NCI-H2081 treated with DMSO at 0.1 percent for 48 hours (cell line): ENCODE measurements at places on chromosomes 5 and 9.

GRCh38 chr5:75465480-75465879, 45.9 kb downstream of the CERT1 start:
- peak; percentile 1 for DNase-seq

GRCh38 chr5:169165052-169165451, 135.9 kb downstream of the SLIT3 start:
- no peak for DNase-seq

DNA sequence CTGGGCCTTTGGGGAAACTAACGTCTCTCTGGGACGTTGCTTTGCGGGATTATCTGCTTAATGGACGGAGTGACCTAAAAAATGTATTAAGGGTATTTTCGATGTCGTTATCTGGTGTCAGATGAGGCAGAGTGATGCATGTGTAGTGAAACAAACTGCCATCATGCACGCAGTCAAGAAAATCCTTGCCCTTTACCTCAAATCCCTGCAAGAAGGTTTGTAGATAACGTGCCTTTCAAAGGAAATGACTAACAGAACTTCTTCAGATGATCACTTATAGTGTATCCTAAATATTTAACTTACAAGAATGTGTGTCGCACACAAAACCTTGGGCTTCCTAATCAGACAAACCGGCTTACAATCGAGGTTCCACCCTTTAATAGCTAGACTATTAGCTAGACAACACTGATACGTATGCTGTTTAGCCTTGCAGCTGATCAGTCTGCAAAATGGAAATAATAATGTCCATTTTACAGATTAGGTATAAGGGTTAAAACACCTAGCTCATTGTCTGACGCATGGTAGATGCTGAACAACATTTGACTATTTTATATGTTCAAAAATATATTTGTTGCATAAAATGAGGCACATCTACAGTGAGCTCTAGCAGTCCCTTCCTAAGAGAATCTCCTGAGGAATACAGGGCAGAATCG, 541 bp upstream of the TBCA start:
- DNase-seq = no peak

GRCh38 chr9:129328355-129329042, 150.4 kb upstream of the IER5L start:
- no peak for DNase-seq

DNA sequence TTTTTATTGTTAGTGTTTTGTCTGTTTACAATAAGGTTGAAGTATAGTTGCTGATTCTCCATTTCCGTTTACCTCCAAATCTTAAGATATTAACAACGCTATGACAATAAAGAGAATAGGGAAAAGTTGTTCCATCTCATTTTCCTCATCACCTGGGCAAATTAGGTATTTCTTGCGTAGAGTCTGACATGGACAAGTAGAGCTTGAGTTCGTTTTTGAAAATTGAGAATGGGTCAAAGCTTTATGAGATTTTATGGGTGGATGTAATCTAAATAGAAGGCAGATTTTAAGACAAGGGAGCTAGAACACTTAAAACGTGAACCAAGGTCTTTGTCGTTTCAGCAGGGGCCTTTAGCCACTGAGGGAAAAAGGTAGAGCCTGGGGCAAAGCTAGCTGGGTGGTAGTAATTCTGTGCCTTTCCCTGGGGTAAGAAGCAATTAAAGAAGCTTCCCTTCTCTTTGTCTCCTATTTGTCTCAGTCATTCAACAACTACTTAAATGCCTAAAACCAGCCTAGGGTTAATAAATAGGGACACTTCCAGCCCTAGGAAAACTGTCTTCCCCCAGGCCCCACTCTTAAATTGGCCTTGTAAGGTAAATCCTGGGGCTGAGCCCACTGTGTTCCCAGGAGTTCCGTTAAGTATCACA, 551 bp upstream of the CAAP1 start:
- DNase-seq = no peak

DNA sequence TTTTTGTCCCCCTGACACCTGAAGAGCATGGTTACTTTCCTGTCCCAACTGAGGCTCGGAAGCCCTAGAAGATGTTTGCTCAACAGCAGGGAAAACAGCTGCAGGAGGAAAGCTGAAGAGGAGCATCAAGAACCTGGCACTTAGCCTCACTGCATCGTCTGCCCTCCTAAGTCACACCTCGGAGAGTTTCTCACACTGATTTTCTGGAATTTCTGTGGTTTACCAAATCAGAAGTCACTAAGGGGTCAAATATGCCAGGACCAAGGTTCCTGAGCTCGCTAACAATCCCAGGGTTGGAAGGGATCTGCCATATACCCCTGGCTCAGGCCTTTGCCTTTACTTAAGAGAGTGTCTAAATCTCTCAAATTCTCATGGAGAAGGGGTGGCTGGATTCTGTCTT, 5.3 kb downstream of the IL12B start:
- DNase-seq = no peak

- DNase-seq = no peak
These were observed 970 bp upstream of the ARRDC1 start for GRCh38 chr9:137604345-137605086.

GRCh38 chr9:90793729-90794128, 7.9 kb upstream of the SYK start:
- no peak for DNase-seq

DNA sequence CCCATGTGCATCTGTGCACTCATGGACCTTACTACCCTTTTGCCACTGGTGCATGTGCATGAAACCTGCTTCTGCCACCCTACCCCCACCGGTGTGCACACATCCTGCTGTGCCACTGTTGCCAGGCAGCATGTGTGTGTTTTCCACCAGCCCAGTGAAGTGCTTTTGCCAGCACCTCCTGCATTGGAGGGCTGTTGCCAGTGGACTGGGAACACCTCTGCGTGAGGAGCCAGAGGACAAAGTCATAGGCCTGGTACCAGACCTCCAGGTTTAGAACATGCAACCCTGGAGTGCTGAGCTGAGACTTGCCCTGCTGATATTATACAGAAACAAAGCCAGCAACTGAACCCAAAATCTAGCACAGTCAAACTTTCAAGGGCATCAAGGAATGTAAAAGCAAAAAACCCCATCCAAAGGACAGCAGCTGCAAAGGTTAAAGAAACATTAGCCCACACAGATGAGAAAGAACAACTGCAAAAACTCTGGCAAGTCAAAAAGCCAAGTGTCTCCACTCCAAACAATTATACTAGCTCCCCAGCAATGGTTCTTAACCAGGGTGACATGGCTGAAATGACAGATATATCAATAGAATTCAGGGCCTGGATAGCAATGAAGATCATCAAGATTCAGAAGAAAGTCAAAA, 70.6 kb upstream of the PTPN3 start:
- no peak for DNase-seq

DNA sequence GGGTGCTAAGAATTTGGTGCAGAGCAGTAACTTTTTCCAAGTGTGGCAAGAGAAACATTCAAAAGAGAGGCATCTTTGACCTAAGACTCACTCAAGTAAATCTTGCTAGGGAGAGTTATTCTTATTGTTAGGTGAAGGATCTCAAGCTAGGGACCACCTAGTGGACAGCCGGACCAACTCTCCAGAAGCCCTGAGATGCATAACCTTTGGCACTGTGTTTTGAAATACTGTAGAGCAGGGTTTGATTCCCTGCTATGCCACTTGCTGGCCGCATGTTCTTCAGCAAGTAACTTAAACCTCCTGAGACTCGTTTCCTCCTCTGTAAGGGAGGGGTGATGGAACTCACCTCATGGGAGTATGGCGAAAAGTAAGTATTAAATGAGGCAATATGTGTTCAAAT, 336.1 kb upstream of the ADAMTSL1 start:
- DNase-seq = no peak

GRCh38 chr9:101977614-101978210, 239.3 kb upstream of the GRIN3A start:
- peak; percentile 13 for DNase-seq

- DNase-seq = no peak
These were observed 64.7 kb downstream of the CSF2 start for GRCh38 chr5:132138260-132138659.

GRCh38 chr5:171647043-171647903, 138.3 kb upstream of the SMIM23 start:
- no peak for DNase-seq

GRCh38 chr9:84819491-84819991, 150.0 kb downstream of the NTRK2 start:
- no peak for DNase-seq

GRCh38 chr5:111070272-111071134, 1.0 kb upstream of the TSLP start:
- DNase-seq = no peak

DNA sequence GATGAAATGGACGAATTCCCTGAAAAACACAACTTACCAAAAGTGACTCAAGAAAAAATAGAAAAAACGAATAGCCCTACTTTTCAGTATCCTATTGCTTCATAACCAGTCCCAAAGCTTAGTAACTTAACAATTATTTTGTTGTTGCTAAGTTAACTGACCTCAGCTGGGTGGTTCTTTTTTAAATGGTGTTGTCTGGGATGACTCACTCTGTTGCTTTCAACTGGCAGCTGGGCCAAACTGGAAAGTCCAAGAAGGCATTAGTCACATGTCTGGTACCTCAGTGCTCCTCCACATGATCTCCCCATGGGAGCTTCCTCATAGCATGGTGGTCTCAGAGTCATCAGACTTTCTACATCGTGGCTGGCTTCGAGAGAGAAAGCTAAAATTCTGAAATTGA, 47.8 kb upstream of the ADAMTS2 start:
- DNase-seq = no peak

GRCh38 chr5:98773214-98773463, 324 bp upstream of the RGMB start:
- no peak for DNase-seq

- DNase-seq = no peak
These were observed 134.8 kb downstream of the FBXL7 start for GRCh38 chr5:15634591-15635288.

GRCh38 chr5:134944630-134945029, 23.1 kb upstream of the CATSPER3 start:
- no peak for DNase-seq

- no peak for DNase-seq
These were observed 44.1 kb downstream of the C9orf50 start for GRCh38 chr9:129576546-129577543.

GRCh38 chr9:3736161-3736560, 210.4 kb upstream of the RFX3 start:
- DNase-seq = no peak

DNA sequence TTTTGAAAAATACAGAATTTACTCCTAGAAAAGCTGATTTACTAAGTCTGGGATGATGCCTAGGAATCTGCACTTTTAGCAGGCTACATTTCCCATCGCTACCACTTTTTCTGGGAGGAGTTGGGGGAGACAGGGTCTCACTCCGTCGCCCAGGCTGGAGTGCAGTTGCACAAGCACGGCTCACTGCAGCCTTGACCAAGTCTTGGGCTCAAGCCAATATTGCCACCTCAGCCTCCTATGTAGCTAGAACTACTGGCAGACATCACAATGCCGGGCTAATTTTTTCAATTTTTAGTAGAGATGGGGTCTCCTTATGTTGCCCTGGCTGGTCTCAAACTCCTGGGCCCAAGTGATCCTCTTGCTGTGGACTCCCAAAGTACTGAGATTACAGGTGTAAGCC, 85.9 kb downstream of the NR6A1 start:
- no peak for DNase-seq

DNA sequence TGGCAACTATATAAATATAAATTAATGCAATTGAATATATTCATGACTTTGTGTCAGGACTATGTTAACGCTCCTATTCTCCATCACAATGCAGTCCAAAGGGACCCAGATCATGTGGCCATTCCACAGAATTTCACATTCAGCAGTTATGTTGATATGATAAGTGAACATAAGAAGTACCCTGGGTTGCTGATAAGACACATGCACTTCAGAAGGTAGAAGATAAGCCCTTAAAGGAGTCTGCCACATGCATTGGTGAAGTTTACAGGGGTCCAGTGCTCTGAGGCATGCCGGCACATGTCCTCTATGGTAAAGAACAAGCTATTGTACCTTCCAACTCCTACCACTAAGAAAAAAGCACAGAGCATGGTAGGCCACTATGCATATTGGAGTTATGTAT, 76.4 kb downstream of the PHAX start:
- no peak for DNase-seq

- DNase-seq = no peak
These were observed 174.3 kb downstream of the PAPPA start for GRCh38 chr9:116327701-116328405.

DNA sequence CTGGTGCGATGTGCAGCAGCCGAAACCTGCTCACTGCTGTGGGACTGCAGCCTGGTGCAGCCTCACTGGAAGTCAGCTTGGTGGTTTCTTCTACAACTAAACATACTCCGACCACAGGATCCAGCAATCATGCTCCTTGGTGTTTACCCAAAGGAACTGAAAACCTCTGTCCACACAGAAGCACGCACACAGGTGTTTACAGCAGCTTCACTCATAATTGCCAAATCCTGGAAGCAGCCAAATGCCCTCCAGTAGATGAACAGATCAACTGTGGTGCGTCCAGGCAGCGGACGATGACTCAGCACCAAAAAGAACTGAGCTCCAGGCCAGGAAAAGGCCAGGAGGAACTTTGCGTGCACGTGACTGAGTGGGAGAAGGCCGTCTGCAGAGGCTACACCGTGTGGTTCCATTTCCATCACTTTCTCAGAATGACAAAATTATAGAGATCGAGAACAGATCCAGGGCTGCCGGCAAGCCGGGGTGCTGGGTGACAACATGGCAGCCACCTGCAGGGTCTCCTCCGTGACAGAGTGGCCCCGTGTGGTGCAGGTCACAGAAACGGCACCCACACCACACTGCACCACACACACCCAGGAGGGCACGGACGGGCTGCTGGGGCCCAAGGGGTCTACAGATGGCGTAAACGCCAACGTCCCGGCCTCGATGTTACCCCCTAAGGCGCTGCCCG, 23.1 kb upstream of the NSMF start:
- no peak for DNase-seq

DNA sequence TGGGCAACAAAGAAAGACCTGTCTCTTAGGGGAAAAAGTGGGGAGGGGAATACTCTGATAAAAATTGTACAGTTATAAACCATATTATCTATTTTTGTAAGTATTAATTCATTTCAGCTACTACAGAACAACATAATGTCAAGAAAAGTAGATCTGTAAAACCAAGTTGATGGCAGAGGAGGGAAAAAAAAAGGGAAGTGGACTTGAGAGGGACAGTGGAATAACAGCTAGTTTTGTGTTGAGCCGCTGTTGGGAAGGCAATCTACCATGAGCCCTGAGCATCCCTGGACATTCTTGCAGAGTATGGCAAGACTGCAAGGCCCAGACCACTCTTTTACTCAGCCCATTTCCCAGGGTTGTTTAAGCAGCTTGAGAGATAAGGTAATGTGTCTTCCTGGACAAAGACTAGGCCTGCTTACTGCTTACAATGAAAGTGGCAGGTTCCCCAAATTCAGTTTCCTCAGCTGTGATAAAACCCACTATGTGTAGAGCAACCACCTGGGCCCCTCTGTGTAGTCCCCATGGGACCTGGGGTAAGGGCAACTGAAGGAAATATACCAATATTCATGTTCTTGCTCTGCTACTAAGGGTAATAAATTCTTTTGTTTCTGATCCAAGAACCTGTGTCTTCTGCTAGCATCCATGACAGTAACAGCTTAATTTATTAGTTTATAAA, 25.0 kb downstream of the CEP120 start:
- no peak for DNase-seq

DNA sequence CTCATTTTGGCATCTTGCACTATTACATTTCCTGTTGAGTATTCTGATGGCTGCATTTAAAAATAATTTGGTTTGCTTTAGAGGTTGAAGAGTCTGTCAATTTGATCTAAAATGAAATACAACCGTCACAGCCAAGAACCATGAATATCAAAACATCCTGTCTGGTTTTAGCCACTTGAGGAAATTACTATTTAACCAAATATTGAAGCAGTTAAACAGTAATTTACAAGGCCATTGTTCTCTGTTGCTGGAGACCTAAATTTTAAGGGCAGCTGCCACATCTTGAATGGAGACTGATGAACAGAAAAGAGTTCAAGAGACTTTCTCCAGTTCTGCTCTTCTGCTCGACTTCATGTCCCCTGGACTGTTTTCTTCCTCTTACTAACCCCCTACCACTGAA, 549.4 kb downstream of the LRRC70 start:
- no peak for DNase-seq
